ENCODE measurements at places on chromosomes 12 and 14. TPM values are rescaled to one million over a fixed set of nuclear protein-coding genes. Genes with fewer than 3 reads are reported as not detected.

GRCh38 chr14:83777516-83777915, 1752.4 kb upstream of the FLRT2 start:
- no peaks in the 10 kb centered on the region for H3K4me1 ChIP-seq
- no peaks in the 10 kb centered on the region for H3K36me3 ChIP-seq
- no peak overlapping the region for H3K4me3 ChIP-seq
- DNase-seq, result no peak

DNA sequence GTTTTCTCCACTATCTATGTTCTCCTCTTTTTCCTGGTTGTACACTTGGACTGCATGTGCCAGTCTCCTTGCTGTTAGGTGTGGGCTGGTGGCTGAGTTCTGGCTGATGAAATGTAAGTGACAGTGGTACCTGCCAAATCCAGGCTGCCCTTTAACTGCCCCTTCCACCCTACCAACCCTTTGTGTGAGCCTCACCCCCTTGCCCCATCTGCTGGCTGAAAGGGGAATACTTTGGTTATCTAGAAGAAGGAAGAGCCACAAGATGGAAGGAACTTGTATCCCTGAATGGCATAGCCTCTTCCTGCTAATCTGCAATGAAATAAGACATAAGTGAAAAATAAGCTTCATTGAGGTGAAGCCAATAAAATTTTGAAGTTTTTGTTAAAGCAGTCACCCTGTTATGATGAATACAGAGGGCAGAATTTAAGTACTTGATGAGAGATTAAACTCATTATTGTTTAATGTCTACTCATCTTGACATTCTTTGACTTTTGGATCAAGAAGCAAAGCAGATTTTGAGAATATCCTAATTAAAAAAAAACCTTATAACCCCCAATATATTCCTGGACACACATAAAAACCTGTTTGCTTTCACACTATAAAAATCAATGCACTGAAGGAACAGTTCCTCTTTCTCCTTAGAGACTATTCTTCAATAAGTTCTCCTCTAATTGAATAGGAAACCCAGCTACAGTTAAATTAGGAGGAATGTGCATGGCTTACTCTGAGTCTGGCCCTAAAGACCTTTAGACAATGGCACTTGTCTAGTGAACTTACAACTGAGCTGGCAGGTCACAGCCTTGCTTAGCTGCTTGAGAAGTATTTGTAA, 262.6 kb upstream of the BTG1 start:
- peaks cover 61% of the 10 kb centered on the region for H3K4me1 ChIP-seq
- H3K36me3 ChIP-seq, result peaks cover 5% of the 10 kb centered on the region
- H3K27me3 ChIP-seq, result no peaks in the 10 kb centered on the region
- no peak overlapping the region for H3K4me3 ChIP-seq
- DNase-seq, result peak; percentile 65

DNA sequence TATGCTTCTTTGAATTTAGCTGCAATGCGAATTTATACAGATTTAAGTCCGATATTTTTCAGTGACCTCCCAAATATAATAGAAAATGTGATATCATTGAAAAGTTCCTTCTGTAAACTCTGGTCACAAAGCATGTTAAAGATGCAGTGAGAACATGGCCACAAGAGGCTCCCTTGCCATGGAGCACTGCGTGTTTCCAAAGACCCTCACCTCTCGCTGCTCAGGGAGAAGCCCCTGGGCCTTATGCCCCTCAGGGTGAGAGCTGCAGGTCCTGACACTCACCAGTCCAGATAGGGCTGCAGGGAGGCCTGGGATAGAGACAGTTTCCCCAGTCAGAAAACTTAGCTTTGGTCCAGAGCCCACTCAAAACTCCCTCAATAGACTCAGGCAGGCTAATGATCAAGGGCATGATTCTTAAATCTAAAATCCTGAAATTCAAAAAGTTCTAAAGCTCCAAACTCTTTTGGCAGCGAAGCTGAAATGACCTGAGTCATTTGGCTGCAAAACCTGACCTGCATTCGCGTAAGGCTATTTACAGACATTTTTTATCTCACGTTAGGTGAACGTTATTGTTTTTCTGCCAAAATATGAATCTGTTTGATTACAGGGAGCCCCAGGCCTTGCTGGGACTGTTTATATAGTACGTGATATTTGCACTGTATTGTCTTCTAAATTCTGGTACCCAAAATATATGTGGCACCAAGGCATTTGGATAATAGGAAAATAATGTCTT, 67.8 kb downstream of the CAPZA3 start:
- no peak overlapping the region for H3K4me3 ChIP-seq
- H3K27me3 ChIP-seq, result no peaks in the 10 kb centered on the region
- no peak for DNase-seq
- no peaks in the 10 kb centered on the region for H3K36me3 ChIP-seq
- H3K27ac ChIP-seq, result no peak overlapping the region

The GPD1 gene
- total RNA-seq, result 1.6 TPM

The BRAP gene
- 20.2 TPM for total RNA-seq

The GALNT6 gene
- 12.6 TPM for total RNA-seq

DNA sequence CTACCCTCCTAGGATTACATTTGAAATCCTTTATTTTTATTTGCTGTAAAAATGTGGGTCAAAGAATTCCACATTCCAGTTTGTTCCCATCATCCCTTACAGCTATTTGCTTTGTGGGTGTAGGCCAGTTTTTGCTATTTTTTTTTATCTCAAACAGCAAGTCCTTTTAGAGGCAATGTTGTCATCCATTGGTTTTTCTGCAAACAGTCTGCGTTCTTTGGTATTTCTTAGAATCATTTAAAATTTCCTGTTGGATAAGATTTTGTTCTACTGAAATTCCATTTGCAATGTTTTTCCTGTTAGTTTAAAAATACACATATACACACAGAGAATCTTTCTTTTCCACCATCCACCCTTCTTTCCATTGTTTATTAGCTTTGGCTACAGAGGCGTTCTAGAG, 53.3 kb upstream of the STK38L start:
- no peaks in the 10 kb centered on the region for H3K27me3 ChIP-seq
- DNase-seq, result no peak
- peaks cover 14% of the 10 kb centered on the region for H3K4me1 ChIP-seq
- H3K27ac ChIP-seq, result no peak overlapping the region
- no peaks in the 10 kb centered on the region for H3K36me3 ChIP-seq

DNA sequence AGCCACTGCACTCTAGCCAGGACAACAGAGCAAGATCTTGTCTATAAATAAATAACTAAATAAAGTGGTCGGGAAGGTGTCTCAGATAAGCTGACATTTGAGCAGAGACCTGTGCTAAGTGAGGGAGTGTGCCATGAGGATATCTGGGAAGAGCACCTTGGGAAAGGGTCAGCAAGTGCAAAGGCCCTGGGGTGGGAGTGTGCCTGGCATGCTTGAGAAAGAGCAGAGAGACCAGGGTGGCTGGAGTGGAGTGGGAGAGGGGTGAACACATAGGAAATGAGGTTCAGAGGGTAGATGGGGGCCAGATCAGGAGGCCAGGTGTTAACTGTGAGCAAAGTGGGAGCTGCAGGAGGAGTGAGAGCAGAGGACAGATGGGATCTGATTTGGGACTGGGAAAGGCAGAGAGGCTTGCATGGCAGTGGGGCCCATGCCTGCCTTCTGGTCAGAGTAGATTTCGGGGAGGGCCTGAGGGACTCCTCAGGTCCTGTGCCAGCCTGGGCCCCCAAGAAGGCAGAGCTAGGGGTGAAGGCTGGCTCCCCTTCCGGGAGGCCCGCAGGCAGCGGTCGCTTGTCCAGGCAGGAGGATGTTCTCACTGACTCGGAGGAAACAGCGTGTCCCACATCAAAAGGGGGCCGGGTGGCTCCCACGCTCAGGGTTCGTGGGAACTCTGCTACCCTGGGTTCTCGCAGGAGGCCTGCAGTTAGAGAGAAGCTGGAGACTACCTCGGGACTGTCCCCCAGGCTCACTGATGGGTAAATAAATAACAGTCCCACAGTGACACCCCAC, 32.6 kb downstream of the DTX1 start:
- DNase-seq, result peak; percentile 63
- H3K4me3 ChIP-seq, result peak overlapping the region; percentile 73
- peaks cover 4% of the 10 kb centered on the region for H3K36me3 ChIP-seq
- peaks cover 81% of the 10 kb centered on the region for H3K4me1 ChIP-seq
- peak overlapping the region; percentile 88 for H3K27ac ChIP-seq
- no peaks in the 10 kb centered on the region for H3K27me3 ChIP-seq

The SOAT2 gene
- total RNA-seq, result 7.9 TPM

GRCh38 chr12:44405297-44405696, 470.8 kb downstream of the NELL2 start:
- H3K36me3 ChIP-seq, result peaks cover 1% of the 10 kb centered on the region
- no peaks in the 10 kb centered on the region for H3K4me1 ChIP-seq
- DNase-seq, result no peak
- peaks cover 22% of the 10 kb centered on the region for H3K27me3 ChIP-seq

- H3K36me3 ChIP-seq, result no peaks in the 10 kb centered on the region
- peaks cover 32% of the 10 kb centered on the region for H3K4me1 ChIP-seq
- DNase-seq, result peak; percentile 88
- H3K27ac ChIP-seq, result no peak overlapping the region
- H3K27me3 ChIP-seq, result no peaks in the 10 kb centered on the region
- H3K4me3 ChIP-seq, result peak overlapping the region; percentile 51
These were observed 78.7 kb downstream of the LRRC74A start for GRCh38 chr14:76904740-76905569.

DNA sequence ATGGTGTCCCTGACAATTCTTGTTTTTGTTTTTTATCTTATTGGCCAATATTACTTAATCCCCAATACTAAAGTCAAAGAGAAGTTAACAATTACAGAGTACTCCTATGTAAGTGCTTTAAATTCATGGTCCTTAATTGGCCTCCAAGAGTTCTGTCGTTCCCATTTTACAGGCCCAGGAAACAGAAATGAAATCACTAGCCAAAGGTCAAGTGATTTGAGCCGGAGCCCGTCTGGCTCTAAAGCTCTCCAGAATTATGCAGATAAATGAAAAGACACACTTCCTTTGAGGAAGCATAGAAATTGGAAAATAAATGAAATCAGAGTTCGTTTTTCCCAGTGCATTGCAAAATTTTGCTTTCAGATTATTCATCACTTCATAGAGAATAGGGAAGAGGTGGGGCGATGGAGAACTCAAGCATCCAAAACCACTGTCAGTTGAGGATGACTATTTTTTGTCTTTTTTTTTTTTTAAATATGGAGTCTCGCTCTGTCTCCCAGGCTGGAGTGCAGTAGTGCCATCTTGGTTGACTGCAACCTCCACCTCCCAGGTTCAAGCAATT, 78.5 kb downstream of the MAP1LC3B2 start:
- peaks cover 16% of the 10 kb centered on the region for H3K4me1 ChIP-seq
- no peak for DNase-seq
- H3K27me3 ChIP-seq, result peaks cover 20% of the 10 kb centered on the region
- no peaks in the 10 kb centered on the region for H3K36me3 ChIP-seq
- no peak overlapping the region for H3K27ac ChIP-seq
- H3K4me3 ChIP-seq, result no peak overlapping the region

The DBX2 gene
- not detected for total RNA-seq

Data from activated T-cell treated with anti-CD3 and anti-CD28 coated beads, Interleukin-2, amount 50 U/mL, for 72 hours (primary cell).